ENCODE measurements at places on chromosomes 12 and 14. TPM values are rescaled to one million over a fixed set of nuclear protein-coding genes. Genes with fewer than 3 reads are reported as not detected.

TMEM106C gene
- 66.8 TPM for total RNA-seq

ATP2A2 gene
- total RNA-seq, result 204 TPM

MBIP gene
- 140 TPM for total RNA-seq

ANKRD33 gene
- total RNA-seq, result not detected

IRAK3 gene
- total RNA-seq, result 71.7 TPM

STON2 gene
- total RNA-seq, result 30.4 TPM

Measured in left lung (tissue), 14 donors.